Left forelimb (tissue), 1 donor: ENCODE measurements at places on chromosomes 11 and 22.

DNA sequence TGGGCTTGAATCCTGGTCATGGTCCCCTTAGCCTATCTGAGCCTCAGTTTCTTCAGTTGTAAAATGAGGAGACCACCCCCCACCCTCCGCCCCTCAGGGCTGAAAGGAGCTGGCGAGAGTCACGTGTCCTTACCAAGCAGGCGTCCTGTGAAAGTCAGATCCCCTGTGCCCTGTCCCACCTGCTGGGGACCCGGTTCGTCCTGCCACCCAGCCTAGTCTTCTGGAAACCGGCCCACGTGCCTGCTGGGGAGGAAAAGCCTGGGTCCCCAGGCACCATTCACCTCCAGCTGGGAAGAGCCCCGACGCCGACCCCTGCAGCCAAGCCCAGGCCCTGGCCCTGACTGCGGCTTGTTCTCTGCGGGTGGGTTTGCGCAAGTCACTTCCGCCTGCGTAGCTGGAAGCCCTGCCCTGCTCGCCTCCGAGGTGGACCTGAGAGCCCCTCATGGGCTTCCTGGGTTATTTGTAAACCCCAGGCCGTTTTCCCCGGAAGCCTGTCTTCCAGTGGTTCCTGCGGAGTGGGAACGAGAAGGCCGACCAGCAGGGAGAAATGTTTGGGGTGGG, 679 bp upstream of the SSH3 start:
- DNase-seq, result peak; percentile 71

DNA sequence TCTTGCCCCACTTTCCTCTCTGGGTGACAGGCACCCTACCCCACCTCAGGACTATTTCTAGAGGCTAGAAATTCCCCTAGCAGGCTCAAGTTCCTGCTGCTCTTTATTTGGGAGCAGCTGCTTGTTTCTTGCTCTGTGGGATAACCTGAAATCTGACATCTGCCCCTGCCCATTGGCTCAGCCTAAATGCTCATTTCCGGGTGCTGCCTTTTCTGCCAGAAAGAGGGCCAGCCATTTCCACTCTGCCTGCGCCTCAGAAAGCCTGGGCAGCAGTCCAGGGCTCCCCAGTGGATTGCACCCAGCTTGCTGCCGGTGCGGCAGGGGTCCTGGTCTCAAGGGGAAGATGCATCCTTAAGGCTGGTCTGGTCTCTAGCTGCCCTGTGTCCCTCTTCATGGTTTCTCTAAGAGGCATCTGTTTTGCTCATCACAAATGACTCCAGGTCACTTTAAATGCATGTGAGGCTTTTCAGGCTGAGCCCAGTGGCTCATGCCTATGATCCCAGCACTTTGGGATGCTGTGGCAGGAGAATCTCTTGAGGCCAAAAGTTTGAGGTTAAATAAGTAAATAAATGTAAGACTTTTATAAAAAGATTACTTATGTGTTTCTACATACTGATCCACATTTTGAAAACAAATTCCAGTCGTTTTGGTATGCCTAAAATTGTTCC, 10.3 kb upstream of the PNPLA5 start:
- DNase-seq, result no peak

DNA sequence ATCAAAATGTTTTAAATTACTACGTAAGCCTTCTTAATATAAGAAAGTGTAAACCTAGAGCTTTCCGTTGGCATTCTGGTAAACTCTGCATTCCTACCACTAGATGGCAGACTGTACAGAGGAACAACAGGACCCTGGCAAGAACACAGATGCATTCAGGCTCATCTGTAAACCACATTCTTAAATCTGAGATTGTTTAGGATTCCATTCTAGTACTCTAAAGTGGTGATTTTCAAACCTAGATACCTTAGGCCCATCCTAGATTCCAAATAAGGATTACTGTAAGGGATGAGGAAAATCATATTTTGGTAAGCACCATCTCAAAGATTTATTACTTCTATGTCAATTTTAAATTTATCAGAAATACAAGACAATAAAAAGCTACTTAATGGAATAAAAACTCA, 26.9 kb downstream of the PICALM start:
- DNase-seq, result no peak

DNA sequence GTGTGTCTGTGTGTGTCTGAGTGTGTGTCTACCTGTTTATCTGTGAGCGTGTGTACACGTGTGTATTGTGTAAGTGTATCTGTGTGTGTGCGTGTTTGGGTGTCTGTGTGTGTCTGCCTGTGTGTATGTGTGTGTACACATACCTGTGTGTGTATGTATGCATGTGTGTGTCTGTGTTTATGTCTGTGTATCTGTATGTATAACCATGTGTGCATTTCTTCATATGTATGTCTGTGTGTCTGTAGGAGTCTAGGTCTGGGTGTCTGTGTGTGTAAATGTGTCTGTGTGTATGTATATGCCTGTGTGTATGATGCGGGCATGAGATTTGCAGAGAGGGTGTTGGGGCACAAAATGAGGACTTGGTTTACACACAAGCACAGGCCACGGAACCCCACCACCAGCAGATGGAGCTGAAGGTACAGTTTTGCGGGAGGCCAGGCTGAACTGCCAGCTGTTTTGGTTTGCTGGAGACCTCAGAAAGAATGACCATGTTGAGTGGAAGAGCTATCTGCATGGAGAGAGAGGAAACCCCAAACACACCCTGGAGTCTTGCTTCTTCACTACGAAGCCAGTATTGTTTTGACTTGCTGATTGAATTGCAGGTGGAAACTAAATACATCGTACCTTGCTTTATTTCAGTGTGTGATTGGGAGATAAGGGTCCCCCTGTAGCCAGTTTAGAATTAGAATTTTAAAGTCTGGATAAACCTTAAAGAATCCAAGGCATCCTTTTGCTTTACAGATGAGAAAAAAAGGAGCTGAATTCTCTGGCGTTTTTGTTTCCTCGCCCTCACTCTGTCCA, 497.2 kb downstream of the NTM start:
- peak; percentile 80 for DNase-seq

GRCh38 chr11:65650547-65651338, 12.0 kb downstream of the RELA start:
- no peak for DNase-seq

- DNase-seq, result no peak
Measured at GRCh38 chr11:58650496-58650895, 28.0 kb downstream of the CNTF start.

DNA sequence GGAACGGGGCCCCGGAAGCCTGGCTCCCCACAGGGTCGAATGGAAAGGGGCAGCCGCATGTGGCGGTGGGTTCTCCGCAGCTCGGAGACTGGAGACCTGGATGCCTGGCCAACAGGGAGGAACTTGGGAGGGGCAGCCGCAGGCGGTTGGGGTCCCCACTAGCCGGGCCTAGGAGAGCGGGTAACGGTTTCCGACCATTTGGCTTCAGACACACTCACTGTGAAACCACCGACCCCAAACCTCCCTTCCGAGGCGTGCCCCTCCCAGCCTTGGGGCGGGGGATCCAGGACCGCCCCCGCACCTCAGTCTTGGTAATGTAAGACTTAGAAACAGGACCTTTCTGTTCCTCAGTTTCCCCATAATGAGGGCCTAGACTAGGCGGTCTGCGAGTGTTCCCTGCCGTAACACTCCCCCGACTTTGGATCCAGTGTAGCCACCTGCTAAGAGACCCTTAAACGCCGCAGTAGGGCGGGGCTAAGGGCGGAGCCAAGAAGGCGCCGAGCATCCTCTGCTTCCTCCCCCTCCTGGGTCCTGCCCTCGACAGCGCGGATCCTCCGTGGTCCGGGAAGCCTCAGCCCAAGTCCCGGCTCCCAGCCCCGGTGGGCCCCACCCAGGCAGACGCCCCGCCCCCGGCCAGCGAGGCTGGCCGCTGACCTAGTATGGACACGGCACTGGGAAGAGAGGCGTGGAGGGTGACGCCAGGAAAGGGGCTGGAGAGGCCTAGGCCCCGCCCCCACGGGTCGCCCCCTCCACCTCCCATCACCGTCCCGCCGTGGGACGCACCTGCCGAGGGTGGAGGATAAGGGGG, 1.8 kb upstream of the RASGRP2 start:
- peak; percentile 77 for DNase-seq

DNA sequence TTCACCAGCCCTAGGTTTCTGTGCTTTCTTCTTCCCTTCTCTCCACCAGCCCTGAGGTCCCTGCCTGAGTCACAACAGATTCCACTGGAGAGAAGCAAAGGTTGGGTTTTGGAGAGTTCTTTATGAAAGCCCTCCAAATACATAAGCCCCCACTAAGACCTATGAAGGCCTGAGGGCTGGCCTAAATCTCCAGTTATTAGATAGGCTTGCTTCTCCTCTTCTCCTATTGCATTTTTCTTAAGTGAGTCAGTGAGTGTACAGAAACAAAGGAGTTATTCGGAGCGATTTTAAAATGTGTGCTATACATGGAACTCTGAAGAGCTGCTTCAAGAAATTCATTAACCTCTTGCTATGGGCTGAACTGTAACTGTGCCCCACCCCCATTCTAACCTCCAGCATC, 1057.3 kb downstream of the OPCML start:
- no peak for DNase-seq

- no peak for DNase-seq
Measured at GRCh38 chr22:32911503-32911902, 110.0 kb downstream of the TIMP3 start.

DNA sequence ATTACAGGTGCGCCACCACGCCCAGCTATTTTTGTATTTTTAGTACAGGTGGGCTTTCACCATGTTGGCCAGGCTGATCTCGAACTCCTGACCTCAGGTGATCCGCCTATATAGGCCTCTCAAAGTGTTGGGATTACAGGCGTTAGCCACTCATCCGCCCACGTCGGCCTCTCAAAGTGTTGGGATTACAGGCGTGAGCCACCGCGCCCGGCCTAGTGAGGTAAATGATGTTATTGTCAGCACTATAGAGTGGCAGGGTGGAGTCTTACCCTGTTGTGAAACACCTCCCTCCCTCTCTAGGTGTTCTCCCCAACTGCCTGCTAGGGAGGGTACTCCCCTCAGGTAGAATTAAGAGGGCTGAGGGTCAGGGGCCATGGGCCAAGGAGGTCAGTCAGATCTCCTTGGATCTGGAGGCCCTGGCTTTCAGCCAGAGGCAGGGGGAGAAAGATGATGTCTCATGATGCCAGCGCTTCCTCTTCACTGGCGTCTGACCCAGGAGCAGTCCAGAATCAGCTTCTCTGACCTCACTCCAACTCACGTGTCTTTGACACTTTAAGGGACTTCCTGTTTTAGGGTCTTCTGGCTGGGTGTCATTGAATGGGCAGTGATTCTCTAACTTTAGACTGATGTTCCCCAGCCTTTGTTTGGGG, 2.0 kb downstream of the GGA1 start:
- no peak for DNase-seq

DNA sequence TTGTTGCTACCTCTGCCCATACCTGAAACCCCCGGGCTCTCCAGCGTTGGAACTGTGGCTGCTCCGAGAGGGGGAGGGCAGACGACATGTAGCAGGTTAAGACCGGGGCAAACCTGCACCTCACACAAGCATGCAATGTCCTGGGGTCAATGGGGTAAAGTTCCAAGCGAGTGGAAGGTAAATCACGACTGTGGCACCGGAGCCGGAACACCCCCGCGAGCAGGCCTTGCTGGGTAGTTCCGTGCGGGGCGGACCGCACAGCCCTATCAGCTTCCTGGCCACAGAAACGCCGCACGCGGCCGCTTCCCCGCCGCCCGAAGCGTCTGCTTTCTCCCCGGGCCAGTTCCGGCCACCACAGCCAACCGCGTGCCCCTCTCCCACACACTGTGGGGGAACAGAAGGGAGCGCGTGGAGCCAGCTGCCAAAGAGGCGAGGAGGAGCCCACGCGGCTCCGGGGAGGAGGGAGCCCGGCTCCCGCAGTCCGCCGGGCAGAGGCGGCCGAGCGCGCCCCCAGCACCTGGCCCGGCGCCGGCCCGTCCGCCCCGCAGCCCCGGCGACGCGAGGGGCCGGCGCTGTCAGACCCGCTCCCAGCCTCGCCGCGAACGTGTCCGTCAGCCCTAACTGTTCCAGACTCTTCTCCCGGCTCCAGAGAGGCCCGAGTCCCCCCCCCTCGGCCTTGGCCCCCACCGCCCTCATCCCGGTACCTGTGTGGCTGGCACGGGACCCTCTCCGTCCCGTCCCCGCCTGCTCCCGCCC, 1.6 kb downstream of the SPTBN2 start:
- no peak for DNase-seq

DNA sequence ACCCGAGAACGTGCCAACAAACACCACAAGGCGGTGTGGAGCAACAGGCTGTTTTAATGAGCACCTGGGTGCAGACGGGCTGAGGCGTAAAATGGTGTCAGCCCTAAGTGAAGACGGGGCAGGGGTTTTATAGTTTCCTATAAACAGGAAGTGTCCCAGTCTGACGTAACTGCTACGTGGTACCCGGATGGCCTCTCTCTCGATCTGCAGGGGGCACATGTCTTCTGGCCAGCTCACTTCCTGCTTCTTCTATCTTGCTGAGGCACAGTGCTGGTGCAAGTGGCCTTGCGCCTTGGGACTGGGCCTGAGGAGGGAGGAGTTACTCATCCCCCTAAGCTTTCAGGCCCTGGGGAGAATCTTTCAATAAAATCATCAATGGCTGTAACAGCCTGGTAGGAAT, 20.9 kb downstream of the OOSP3 start:
- DNase-seq, result no peak

GRCh38 chr11:131428853-131429252, 58.4 kb downstream of the NTM start:
- DNase-seq, result no peak

DNA sequence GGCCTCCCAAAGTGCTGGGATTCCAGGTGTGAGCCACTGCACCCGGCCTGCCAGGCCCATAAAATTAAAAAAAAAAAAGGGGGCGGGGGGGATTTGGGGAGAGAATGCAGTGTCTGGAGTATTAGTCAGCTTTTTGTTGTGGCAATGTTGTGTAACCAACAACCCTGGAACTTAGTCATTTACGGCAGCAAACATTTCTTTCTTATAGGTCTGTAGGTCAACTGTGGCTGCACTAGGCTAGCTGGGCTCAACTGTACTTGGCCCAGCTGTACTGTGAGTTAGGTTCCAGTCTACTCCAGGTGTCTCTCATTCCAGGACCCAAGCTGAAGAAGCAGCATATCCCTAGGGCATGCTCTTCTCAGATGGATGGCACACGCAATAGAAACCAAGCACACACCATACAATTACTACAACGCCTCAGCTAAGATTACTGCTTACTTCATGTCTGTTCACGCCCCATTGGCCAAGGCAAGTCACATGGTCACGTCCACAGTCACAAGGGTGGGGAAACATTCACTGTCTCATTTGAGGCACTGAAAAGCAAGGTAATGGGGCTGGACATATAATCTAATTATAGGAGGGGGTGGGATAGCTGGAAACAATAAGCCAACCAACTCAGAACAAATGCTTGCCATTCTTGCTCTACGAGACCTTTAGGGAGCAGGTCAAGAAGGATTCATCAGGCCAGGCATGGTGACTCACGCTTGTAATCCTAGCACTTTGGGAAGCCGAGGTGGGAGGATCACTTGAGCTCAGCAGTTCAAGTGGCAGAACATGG, 10.4 kb upstream of the SPINDOC start:
- no peak for DNase-seq

GRCh38 chr11:65576867-65577755, 1.3 kb downstream of the EHBP1L1 start:
- no peak for DNase-seq

GRCh38 chr11:87116185-87116584, 78.5 kb downstream of the TMEM135 start:
- no peak for DNase-seq

- DNase-seq, result no peak
Measured at GRCh38 chr11:61549177-61549576, 31.7 kb downstream of the SYT7 start.

- peak; percentile 75 for DNase-seq
Measured at GRCh38 chr22:22375576-22376351, 131.2 kb downstream of the VPREB1 start.

- DNase-seq, result no peak
Measured at GRCh38 chr11:66371627-66372415, at the start of gene SLC29A2. SLC29A2 (minus strand) TSS chr11:66371760; CDS start chr11:66371591, 169 bp downstream.

- DNase-seq, result peak; percentile 64
Measured at GRCh38 chr22:23828800-23829680, 9.8 kb downstream of the DERL3 start.

GRCh38 chr11:114416441-114416961, 16.0 kb downstream of the RBM7 start:
- DNase-seq, result no peak
